ENCODE measurements at places on chromosomes 2 and 18. TPM values are rescaled to one million over a fixed set of nuclear protein-coding genes. Genes with fewer than 3 reads are reported as not detected.
A peak's percentile ranks its signal among the peaks of the same experiment; 100 is the strongest.

DNA sequence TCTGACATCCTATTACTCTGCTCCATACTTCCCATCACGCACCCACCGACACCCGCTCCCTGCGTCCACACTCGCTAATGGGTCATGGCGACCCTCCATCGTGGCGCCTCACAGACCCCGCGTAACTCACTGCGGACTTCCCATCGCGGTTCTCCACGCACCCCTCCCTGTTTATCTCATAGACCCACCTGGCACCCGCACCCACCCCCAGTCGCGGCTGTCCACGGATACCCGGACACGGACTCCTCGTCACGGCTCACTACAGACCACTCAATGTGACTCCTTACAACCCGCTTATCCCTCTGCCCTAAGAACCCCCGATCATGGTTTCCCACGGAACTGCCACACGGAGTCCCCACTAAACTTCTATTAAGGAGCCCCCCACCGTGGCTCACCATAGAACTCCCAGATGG is 458 bp downstream of the CXXC1 start:
- H3K27ac ChIP-seq = peak overlapping the region; percentile 97
- no peaks in the 10 kb centered on the region for H3K27me3 ChIP-seq
- DNase-seq = no peak
- H3K4me3 ChIP-seq = peak overlapping the region; percentile 98
- H3K4me1 ChIP-seq = peaks cover 12% of the 10 kb centered on the region

GRCh38 chr2:44836916-44837315 is 104.6 kb upstream of the SIX3 start:
- H3K4me3 ChIP-seq = no peak overlapping the region
- H3K36me3 ChIP-seq = no peaks in the 10 kb centered on the region
- H3K4me1 ChIP-seq = no peaks in the 10 kb centered on the region
- no peak for DNase-seq

The FSIP2 gene
- not detected for total RNA-seq

DNA sequence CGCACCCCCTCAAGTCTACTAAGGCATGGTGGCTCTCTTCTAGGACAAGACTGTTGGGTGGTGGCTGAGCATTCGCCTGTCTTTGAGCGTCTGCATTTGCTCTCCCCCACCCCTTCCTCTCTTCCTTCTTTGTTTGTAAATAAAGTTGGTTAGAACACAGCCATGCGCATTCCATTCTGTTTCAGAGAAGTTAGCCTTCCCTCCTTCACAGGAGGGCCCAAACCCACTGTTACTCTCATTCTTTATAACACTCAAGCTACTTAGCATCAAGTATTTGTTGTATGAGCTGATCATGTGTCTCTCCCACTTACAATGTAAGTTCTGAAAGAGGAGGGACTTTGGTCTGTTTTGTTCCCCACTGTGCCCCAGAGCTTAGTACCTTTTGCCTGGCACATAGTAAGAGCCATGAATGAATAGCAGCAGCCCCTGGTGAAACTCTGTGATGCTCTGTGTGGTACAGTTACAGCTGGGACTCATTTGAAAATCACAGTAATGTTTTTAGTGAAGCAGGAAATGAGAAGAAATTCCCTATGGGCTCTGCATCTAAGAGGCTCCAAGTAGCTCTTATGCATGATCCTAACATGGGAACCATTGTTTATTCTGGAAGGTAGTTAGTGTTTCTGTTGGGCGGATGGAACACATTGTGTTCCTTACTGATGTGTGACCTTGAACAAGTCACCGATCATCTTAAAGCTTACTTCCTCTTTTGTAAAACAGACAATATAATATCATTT is 7.7 kb downstream of the MGAT5 start:
- H3K27ac ChIP-seq = no peak overlapping the region
- DNase-seq = no peak
- no peak overlapping the region for H3K4me3 ChIP-seq
- H3K4me1 ChIP-seq = peaks cover 66% of the 10 kb centered on the region
- no peaks in the 10 kb centered on the region for H3K36me3 ChIP-seq
- no peaks in the 10 kb centered on the region for H3K27me3 ChIP-seq

- no peaks in the 10 kb centered on the region for H3K4me1 ChIP-seq
- H3K27ac ChIP-seq = no peak overlapping the region
- H3K4me3 ChIP-seq = no peak overlapping the region
- no peaks in the 10 kb centered on the region for H3K27me3 ChIP-seq
- no peaks in the 10 kb centered on the region for H3K36me3 ChIP-seq
Observed at GRCh38 chr18:67104700-67105284, 411.7 kb downstream of the DSEL start.
